Fibroblast of skin of back (primary cell): ENCODE measurements at places on chromosomes 5 and 9.

GRCh38 chr5:111556501-111556900 is 44.2 kb upstream of the STARD4 start:
- no peak for DNase-seq

GRCh38 chr5:142012792-142013388 is at the start of gene GNPDA1:
GNPDA1 (minus strand) TSS chr5:142013027; CDS start chr5:142012035, 992 bp downstream.
- DNase-seq = peak; percentile 72

GRCh38 chr5:62002436-62002835 is 303.6 kb upstream of the KIF2A start:
- no peak for DNase-seq

DNA sequence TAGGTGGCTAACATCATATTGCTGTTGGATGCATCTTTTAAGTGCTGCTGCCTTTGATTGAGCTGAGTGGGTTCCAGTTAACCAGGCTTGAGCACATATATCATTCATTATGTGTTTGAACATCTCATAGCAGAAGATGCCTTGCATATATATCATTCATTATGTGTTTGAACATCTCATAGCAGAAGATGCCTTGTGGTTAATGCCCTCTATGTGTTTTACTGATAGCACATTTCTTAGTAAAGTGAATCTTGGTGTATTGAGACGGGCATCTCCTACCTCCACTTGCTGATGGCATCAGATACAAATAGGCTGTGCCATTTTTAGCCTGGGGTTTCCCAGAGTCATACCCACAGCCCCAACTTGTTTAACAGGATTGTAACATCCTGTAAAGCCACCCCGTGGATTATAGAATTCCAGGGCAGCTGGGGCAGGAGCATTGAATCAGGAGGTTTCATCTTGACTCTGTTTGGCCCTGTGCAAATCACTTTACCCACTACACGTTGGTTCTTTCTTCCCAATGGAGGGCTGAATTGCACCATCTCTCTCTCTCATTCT is 26.5 kb downstream of the MTAP start:
- DNase-seq = no peak

- DNase-seq = peak; percentile 16
Observed at GRCh38 chr9:3292311-3292710, 233.5 kb downstream of the RFX3 start.

- DNase-seq = no peak
Observed at GRCh38 chr9:26271495-26272122, 593.4 kb upstream of the TUSC1 start.

DNA sequence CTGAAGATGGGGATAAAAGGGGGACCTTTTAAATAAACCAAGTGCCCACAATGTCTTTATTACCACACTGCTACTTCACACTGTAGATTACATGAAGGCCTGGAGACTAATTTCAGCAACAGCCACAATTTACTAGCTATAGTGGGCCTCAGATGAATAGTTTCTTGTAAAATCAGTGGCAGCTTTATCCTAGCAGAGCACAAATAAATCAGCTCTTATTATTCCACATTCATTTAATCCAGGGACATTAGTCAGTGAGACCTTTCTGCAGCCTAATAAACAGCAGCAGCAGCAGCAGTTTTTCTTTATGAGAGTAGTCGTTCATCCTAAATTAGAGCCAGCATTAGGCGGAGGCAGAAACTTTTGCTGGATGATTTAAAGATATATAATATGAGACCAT is 542.3 kb downstream of the PSAT1 start:
- DNase-seq = no peak

DNA sequence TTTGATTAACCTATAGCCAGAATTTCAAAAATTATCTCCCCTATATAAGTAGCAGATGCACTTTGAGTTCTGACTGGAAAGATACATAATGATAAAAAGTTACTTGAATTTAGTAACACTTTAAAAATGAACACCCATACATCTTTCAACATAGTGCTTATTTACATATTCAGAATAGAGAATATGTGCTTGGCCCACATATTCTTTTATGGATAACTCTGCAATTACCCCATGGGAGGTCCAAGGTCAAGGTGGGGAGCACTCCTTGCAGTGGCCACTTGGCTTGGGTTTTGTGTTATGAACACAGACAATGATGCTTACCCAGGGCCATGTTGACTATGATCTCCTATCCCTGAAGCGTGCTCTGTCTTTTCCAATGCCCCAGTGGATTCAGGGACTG is 169.3 kb downstream of the CDC42SE2 start:
- DNase-seq = no peak
